ENCODE measurements at places on chromosomes 1 and 21. TPM values are rescaled to one million over a fixed set of nuclear protein-coding genes. Genes with fewer than 3 reads are reported as not detected.

GRCh38 chr21:44590311-44590721 lies 2.0 kb downstream of the KRTAP10-6 start:
- DNase-seq: no peak

DNA sequence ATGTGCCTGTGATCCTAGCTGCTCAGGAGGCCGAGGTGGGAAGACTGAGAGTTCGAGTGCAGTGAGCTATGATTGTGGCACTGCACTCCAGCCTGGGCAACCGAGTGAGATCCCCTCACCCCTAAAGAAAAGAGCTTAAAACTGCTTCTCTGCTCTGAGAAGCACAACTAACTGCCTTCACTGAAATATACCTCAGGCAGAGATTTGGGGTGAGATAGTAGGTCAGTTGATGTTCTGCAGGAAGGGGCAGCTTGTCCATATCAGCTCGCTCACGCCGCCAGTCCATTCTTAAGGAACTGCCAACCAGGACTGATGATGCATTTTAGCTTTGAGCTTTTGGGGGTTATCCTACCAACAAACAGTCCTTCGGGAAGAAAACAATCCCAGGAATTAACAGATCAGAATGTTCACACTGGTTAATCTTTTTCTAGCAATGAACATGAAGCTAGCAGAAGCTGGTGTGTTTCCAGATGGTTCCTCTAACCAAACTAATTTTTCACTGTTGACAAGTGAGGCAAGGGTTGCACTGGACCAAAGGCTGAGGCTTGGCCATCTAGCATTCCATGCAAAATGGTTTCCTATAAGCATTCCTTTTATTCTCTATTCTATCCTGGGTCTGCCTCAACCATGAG lies 31.6 kb downstream of the LHX4 start:
- no peak for DNase-seq

GRCh38 chr1:48853006-48853405 lies 76.3 kb upstream of the BEND5 start:
- DNase-seq: no peak

The SLAMF9 gene
- not detected for total RNA-seq

The NHLH1 gene
- total RNA-seq: 0.32 TPM

The FYB2 gene
- not detected for total RNA-seq

- no peak for DNase-seq
These were observed 26.9 kb downstream of the IGSF21 start for GRCh38 chr1:18134324-18135046.

DNA sequence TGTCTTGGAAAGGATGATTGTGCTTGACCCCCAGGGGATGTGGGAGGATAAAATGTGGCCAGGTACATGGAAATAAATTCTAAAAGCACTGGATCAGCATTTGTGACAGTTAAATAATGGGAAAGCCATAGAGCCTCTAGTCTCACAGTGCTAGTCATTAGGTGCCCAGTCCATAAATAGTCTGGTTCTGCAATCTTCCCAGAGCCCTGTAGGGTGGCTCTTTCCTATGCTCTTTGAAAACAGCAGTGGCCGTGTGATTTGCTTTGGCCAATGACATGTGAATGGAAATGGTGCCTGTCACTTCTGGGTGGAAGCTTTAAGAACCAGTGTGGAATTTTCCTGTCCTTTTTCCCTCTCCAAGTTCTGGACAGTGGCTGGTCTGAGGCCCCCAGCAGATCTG lies 113.2 kb downstream of the TRABD2B start:
- no peak for DNase-seq

The ASPM gene
- 43.0 TPM for total RNA-seq

The DNAJC28 gene
- 0.16 TPM for total RNA-seq

- DNase-seq: no peak
These were observed 203.5 kb upstream of the ZNHIT6 start for GRCh38 chr1:85911742-85912141.

- no peak for DNase-seq
These were observed 558.7 kb downstream of the MATN1 start for GRCh38 chr1:30164693-30165092.

GRCh38 chr1:999725-1000356 lies at the start of gene HES4:
TSS of gene HES4 (minus strand) at chr1:1000097. CDS start at chr1:999973, 124 bp downstream.
- DNase-seq: no peak

- no peak for DNase-seq
These were observed 180.5 kb downstream of the FCRL5 start for GRCh38 chr1:157371826-157372225.

GRCh38 chr1:221567859-221568507 lies 173.9 kb downstream of the DUSP10 start:
- no peak for DNase-seq

DNA sequence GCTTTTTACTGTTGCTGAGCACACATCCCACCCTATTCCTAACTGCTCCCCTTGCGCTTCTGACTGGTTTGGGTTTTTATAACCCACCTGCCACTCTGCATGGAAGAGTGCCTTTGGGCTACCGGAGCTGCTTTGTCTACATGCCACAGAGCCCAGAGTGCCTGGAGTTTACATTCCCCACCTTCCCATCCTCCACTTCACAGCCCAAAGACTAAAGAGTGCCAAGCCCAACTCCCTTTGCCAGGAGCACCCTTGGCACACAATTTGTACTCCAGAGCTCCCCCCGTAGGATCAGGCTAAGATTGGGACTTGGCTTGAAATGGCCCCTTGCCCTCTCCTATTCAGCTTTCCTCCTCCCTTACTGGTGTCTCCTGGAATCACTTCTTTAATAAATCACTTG lies 63.3 kb downstream of the LHX9 start:
- DNase-seq: no peak
